ENCODE measurements at places on chromosomes 3 and 15.

DNA sequence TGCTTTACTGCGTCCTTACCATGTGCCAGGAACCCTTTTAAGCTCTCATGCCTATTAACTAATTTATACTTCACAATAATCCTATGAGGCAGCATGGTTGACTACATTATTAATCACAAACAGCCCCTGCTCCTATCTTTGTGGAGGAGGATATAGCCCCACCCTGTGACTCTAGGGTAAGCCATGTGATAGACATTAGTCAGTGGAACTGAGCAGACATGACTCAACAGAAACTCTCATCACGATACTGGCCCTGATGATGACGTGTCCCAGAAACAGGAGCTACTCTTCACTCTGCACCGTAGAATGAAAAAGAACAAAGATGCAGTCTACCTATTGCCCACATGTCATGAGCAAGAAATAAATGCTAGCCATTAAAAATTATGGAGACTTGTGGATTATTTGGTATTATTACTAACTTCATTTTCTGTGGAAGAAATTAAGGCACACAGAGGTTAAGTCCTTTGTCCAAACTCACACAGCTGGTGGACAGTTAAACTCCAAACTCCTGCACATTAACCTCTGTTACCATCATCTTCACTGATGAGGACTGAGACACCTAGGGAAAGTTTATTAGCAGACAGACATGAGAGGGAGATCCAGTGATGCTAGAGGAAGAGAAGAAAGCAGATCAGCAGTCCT, 51.2 kb downstream of the CFAP20DC start:
- peak; percentile 78 for DNase-seq

- DNase-seq = peak; percentile 21
These were observed 60.2 kb downstream of the SLTM start for GRCh38 chr15:58873267-58873666.

GRCh38 chr3:155891321-155891720, 20.9 kb downstream of the GMPS start:
- DNase-seq = peak; percentile 47

DNA sequence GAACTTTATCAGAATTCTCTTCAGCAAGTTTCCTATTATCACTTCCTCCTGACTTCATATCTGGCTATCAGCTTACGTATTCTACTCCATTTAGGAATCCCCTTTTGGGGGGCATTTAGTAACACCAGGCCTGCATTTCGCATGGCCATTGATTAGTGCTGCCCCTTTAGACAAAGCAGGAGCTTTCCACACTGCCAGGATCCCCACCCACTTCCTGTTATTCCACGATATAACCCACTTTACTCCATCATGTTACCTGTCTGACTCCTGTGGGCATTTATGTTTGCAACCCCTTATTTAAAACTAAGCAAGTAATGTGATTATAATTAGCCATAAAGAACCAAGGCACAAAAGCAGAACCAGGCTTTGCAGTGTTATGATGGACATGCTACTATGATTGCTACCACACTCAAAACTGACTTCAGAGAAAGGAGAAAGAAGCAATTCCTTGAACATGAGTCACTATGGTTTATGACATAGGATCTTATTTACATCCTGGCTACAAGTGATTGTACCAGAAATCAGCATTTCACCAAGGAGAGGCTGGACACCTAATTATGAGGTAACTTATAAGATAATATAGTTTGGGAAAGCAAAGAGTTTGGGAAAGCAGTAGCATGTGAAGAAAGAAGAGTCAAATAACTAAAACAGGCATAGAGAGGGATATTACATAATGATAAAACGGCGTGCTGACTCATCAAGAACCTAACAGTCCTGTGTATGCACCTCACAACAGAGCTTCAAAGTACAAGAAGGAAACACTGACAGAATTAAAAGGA, 96.3 kb downstream of the IGSF11 start:
- peak; percentile 26 for DNase-seq

GRCh38 chr3:7322957-7323669, 462.2 kb downstream of the GRM7 start:
- no peak for DNase-seq

GRCh38 chr3:195268576-195269309, 2.2 kb downstream of the XXYLT1 start:
- DNase-seq = no peak

GRCh38 chr3:5874931-5875341, 687.4 kb downstream of the EDEM1 start:
- DNase-seq = peak; percentile 61

GRCh38 chr3:14370720-14371572, 31.5 kb upstream of the SLC6A6 start:
- no peak for DNase-seq

GRCh38 chr3:197559651-197560050, 3.9 kb upstream of the BDH1 start:
- no peak for DNase-seq

- no peak for DNase-seq
These were observed 434.2 kb upstream of the SUCLG2 start for GRCh38 chr3:68088636-68089035.

DNA sequence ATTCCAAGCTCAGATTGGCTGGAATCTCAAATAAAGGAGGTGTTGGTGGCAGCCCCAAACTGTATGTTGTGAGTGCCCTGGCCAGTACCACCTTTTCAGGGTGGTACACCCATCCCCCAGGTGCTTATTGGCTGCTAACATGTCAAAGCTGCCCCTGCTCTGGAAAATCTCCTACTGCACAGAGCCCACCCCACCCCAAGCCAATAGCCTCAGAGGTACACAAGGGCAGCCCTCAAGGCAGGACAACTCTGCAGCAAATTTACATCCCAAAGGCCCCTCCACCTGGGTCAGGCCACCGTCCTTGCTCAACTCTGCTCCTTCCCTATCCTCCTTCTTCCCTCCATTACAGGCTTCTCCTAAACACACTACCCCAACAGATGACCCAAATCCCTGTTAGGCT, 37.1 kb upstream of the LYZL4 start:
- no peak for DNase-seq

All from astrocyte of the hippocampus (primary cell).